Activated CD4-positive, alpha-beta T cell treated with anti-CD3 and anti-CD28 coated beads, Interleukin-2, amount 10 ng/mL, durations not matched to agents 24 days and 14 days (primary cell): ENCODE measurements at places on chromosomes 16 and 17.

- peak; percentile 86 for DNase-seq
Observed at GRCh38 chr16:66476328-66477027, 49.4 kb downstream of the BEAN1 start.

DNA sequence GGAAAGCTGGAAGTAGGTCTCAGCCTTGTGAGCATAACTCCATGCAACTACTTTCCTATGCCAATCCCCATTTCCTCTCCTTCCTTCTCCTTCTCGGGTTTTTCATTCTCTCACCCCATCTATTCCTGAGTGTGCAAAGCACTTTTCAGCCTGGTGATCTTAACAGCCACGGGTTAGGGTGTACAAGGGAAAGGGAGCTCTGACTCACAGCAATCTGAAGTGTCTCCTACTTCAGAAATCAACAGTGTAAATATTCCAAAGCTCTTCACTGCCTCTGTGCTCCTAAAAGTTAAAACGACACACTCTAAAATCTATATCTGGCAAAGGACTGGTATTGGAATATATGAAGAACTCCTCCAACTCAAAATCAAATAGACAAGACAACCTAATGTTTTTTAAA lies 268.0 kb upstream of the IRX3 start:
- DNase-seq: no peak

- no peak for DNase-seq
Observed at GRCh38 chr17:65487990-65488389, 73.5 kb downstream of the AXIN2 start.

DNA sequence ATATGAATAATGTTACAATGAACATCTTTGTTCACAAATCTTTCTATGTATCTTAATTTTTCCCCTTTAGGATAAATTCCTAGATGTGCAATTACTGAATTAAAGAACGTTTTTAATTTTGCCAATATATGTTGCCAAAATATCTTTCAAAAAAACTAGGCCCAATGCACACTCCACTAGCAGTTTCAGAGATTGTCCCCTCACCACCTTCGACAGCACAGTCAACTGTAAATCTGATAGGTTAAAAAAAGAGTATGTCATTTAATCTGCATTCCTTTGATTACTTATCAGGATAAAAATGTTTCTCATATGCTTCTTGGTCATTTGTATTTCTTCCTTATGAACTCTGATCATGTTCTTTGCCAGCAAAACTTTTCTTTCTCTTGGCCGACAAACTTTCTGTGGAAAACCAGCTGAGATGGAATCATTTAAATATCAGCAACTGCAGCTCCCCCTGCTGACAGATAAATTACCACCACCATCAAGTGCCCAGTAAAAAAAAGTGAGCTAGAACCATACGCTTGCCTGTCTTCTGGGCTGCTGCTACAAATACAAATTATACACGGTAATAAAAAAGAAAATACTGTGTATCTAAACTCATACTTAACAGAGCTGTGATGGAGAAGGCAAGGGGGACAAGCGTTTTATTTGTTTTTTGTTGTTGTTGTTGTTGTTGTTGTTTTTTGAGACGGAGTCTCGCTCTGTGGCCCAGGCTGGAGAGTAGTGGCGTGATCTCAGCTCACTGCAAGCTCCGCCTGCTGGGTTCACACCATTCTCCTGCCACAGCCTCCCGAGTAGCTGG lies 19.6 kb upstream of the KANSL1 start:
- DNase-seq: peak; percentile 89

DNA sequence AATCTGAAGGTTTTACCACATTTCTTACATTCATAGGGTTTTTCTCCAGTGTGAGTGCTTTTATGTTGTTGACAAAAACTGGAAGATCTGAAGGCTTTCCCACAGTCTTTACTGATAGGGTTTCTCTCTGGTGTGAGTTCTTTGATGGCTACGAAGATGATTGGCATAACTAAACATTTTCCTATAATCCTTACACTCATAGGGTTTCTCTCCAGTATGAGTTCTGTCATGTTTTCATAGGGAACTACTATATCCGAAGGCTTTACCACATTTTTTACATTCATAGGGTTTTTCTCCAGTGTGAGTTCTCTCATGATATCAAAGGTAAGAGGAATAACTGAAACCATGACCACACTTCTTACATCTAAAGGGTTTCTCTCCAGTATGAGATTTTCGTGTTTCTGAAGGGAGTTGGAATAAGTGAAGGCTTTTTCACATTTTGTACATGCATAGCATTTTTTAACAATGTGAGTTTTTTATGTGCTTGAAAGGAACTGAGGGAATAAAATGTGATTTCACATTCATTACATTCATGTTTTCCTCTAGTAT lies 1987.7 kb downstream of the TP53TG3F start:
- DNase-seq: no peak

- DNase-seq: no peak
Observed at GRCh38 chr16:22326771-22327445, 29.7 kb downstream of the POLR3E start.

DNA sequence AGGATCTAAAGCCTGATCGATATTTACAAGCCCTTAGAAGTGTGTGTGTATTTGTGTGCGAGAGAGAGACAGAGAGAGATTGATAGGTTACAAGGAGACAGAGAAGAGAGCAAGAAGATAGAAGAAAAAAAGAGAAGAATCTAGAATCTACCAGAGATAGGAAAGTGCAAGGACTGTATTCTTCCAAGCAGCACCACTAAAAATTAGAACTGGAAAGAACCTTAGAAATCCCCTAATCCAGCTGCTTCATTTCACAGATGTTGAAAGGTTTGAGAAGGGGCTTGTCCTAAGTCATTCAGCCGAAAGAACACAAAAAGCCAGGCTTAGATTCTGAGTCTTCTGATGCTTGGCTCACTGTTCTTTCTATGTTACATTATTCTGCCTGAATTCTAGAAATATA lies 92.2 kb downstream of the HS3ST3A1 start:
- DNase-seq: no peak

DNA sequence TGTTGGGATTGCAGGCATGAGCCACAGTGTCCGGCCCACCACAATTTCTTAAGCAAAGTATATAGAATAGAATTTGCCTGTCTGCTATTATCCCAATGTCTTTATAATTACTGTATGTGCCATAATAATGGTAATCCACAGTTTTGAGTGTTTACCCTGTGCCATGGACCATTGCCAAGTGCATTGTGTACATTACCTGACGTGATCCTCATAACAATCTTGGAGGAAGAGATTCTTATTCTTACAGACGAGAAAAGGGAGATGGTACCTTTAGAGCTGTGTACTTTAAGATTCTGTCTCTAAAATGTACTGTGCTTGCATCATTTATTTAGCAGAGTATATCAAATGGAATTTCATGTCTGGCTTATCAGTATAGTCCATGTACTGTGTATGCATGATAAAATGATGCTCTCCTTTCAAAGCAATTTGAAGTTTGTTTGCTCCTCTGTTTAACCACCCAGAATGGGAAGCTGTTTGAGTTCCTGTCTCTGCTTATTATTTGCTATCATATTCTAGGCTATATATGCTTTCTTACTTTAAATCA lies 13.8 kb upstream of the CDR2 start:
- DNase-seq: no peak
